Pericardium fibroblast (primary cell): ENCODE measurements at places on chromosomes 16 and 17. TPM values are rescaled to one million over a fixed set of nuclear protein-coding genes. Genes with fewer than 3 reads are reported as not detected.

The C17orf50 gene
- total RNA-seq, result not detected in 2 replicates

The CHRNE gene
- 0.51 TPM in 1 of 2 replicates, not detected in the other for total RNA-seq

The CCDC144A gene
- 0.70 and 1.6 TPM in 2 replicates for total RNA-seq

The FNDC8 gene
- total RNA-seq, result not detected in 2 replicates

The CCL7 gene
- not detected in 2 replicates for total RNA-seq

The TEKT1 gene
- total RNA-seq, result not detected in 2 replicates

The TPSD1 gene
- not detected in 2 replicates for total RNA-seq

The TMEM238L gene
- not detected in 2 replicates for total RNA-seq

The KRTAP17-1 gene
- not detected in 2 replicates for total RNA-seq

The RAP1GAP2 gene
- total RNA-seq, result 0.70 and 1.1 TPM in 2 replicates

The NSRP1 gene
- total RNA-seq, result 5.4 and 6.5 TPM in 2 replicates

The CA7 gene
- not detected in 2 replicates for total RNA-seq

The CHP2 gene
- not detected in 2 replicates for total RNA-seq

The DNAH9 gene
- total RNA-seq, result not detected in 2 replicates

The SCNN1G gene
- total RNA-seq, result not detected in 2 replicates
